ENCODE measurements at places on chromosomes 13 and 19.

GRCh38 chr13:69524459-69525150 is 583.0 kb upstream of the ATXN8OS start:
- no peak for DNase-seq

DNA sequence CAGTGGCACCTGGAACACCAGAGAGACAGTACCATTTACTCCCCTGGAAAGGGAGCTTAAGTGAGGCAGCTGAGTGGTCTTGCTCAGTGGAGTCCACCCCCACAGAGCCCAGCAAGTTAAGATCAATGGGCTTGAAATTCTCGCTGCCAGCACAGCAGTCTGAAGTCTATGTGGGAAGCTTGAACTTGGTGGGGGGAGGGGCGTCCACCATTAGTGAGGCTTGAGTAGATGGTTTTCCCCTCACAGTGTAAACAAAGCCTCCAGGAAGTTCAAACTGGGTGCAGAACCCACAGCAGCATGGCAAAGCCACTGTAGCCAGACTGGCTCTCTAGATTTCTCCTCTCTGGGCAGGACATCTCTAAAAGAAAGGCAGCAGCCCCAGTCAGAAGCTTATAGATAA is 30.3 kb upstream of the CEACAM4 start:
- peak; percentile 28 for DNase-seq

DNA sequence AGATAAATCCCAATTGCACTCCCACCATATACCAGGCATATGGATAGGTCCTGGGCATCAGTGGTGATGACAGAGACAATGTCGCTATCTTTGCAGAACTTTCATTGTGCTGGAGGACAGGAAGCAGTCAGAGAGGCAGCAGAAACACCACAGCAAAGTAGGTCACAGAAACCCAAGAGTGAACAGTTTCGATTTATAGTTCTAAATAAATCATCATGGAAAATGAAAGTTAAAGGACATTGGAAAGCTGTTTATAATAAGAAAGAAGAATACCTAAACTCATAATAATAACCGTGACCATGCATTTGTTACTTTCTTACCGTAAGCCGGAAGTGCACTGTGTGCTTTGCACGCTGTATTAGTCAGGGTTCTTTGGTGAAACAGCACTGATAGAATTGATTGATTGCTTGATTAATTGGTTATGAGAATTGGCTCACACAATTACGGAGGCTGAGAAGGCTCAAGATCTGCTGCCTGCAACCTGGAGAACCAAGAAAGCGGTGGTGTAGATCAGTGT is 38.9 kb downstream of the ALOX5AP start:
- peak; percentile 55 for DNase-seq

DNA sequence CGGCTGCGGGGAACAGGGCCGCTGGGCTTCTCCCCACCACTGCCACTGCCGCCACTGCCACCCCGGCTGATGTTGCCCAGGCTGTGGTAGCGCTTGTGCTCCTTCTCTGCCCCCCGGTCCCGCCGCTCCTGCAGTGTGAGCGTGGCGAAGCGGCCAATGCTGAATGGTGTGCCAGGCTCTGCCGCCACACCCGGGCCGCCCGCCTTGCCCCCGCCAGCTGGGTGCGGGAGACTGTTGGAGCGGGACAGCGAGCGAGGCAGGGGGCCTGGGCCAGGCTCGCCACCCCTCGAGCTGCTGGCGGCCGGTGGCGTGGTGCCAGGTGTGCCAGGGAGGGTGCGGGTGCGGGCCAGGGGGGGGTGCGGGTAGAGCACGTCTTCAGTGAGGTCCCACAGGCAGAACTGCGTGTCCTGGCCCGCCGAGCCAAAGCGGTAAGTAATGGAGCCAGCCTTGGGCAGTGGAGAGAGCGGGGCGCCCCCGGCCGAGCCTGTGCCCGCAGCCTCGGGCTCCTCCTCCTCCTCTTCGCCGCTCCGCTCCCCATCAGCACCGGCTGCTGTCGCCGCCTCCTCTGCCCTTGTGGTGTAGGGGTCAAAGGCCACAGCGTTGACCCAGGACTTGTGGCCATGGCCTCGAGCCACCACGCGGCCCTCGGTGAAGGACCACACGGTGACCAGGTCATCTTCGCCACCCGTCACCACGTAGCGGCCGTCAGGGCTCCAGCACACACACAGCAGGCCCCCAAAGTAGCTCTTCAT is 3.7 kb upstream of the DMPK start:
- DNase-seq = no peak

DNA sequence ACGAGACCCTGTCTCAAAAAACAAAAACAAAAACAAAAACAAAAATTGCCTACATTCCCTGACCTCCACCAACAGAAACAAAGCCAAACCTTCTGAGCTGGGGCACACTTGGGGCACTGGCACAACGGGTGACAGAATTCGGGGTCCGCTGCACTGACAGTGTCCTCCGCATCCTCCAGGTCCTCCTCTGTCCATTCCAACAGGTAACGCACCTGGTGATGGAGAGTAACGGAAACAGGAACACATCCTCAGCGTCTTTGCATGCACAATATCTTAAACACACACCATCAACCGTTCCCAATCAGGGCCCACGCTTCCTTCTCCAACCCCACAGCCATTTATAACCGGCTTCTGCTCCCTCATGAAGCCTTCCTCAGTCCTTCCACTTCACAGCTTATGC is 34.6 kb downstream of the PDCD5 start:
- no peak for DNase-seq
